ENCODE measurements at places on chromosomes 2 and 18.

DNA sequence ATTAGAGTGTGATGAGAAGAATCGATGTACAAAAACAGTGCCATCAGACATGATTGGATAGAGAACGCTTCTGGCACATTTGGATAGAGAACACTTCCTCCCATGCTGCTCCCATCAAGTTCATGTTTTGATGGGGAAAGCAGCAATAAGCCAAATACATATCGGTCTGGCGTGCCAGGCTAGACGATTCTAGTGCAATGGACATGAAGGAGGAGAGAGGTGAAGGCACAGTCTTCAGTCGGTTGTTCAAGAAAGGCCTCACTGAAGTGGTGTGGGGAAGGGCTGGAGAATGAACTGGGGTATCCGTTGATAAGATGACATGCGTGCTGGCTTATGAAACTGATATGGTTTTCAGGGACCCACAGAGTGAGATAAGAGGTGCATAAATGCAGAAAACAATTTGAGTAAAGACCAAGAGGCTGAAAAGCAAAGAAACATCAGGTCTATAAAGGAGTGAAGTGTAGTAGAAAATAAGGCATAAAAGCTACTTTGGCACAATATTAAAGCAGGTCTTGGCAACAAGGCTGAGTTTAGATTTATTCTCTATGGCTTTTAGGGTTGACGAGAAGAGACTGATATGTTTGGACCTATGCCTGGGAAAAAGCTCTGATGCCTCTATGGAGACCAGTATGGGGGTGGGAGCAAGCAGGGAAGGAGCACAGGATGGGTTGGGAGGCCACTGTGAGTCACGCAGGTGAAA, 117.6 kb upstream of the PIEZO2 start:
- DNase-seq = no peak

DNA sequence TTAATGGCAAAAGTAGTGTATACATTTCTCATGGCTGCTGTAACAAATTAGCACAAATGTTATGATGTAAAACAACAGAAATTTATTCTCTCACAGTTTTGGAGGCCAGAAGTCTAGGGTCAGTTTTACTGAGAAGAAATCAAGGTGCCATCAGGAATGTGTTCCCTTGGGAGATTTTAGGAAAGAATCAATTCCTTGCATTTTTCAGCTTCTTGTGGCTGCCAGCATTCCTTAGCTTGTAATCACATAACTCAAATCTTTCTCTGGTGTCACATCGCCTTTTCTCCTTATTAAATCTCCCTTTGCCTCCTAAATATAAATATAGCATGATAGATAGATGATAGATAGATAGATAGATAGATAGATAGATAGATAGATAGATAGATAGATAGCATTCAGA, 307.0 kb upstream of the REG3G start:
- DNase-seq = no peak

DNA sequence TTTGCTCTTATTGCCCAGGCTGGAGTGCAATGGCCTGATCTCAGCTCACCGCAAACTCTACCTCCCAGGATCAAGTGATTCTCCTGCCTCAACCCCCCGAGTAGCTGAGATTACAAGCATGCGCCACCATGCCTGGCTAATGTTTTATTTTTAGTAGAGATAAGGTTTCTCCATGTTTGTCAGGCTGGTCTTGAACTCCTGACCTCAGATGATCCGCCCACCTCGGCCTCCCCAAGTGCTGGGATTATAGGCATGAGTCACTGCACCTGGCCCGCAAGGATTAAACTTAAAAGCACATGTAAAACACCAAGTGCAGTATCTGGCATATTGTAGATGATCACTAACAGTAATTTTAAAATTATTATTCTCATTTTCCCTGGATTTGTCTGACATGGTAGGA, 72.9 kb downstream of the C1QL2 start:
- no peak for DNase-seq

- no peak for DNase-seq
Observed at GRCh38 chr2:31579996-31580320, 780 bp downstream of the SRD5A2 start.

GRCh38 chr2:95044601-95045000, 19.1 kb downstream of the MAL start:
- no peak for DNase-seq

DNA sequence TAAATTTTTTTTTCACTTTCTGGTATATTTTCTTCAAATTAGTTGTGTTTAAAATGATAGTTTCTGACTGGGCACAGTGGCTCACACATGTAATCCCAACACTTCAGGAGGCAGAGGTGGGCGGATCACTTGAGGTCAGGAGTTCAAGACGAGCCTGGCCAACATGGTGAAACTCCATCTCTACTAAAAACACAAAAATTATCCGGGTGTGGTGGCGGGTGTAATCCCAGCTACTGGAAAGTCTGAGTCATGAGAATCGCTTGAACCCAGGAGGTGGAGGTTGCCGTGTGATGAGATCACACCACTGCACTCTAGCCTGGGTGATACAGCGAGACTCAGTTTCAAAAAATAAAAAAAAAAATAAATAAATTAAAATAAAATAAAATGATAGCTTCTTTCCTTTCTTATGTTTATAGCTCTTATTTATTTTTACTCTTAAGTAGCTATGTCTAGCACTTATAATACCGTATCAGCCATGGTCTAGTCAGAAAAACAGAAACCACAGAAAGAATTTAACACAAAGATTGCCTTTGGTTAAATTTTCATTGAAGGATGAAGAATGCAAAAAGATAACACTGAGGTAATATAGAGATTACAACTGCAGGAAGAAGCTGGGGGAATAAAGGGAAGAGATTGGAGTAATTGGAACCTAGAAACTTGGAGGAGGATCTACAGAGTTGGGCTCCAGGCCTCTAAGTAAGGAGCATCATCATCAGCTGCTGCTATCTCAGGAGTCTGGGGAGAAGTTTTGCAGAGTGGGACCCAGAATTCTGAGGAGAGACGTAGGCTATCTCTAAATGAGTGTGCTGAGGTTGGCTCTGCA, 54.7 kb upstream of the MBOAT2 start:
- no peak for DNase-seq

GRCh38 chr18:3875961-3876360, 426.0 kb downstream of the TGIF1 start:
- no peak for DNase-seq

GRCh38 chr2:14951569-14952285, 319.2 kb downstream of the LRATD1 start:
- DNase-seq = no peak

DNA sequence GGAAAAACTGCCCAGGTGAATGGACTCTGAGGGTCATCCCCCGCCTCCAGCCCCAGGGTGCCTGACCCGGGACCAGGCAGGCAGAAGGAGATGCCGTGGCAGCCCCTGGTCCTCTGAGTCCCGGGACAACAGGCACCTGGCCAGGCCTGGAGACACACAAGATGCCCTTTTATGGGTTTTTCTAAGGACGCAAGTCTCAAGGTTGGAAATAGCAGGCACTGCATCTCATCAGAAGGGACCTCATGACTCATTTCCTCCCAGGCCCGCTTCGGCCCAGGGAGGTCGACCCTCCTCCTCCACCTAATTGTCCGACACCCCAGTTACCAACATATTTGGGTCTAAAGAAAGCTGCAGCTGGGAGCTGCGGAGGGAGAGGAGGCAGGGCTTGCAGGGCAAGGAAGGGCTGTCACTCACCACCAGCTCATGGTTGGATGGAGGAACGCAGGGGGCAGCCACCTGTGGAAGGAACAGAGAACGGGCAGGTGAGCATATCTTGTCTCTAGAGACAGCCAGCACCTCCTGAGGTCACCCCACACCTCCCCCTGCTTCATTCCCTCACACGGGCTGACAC, 82.9 kb downstream of the TNS1 start:
- no peak for DNase-seq

- no peak for DNase-seq
Observed at GRCh38 chr2:170345607-170346006, 167.7 kb downstream of the MYO3B start.

DNA sequence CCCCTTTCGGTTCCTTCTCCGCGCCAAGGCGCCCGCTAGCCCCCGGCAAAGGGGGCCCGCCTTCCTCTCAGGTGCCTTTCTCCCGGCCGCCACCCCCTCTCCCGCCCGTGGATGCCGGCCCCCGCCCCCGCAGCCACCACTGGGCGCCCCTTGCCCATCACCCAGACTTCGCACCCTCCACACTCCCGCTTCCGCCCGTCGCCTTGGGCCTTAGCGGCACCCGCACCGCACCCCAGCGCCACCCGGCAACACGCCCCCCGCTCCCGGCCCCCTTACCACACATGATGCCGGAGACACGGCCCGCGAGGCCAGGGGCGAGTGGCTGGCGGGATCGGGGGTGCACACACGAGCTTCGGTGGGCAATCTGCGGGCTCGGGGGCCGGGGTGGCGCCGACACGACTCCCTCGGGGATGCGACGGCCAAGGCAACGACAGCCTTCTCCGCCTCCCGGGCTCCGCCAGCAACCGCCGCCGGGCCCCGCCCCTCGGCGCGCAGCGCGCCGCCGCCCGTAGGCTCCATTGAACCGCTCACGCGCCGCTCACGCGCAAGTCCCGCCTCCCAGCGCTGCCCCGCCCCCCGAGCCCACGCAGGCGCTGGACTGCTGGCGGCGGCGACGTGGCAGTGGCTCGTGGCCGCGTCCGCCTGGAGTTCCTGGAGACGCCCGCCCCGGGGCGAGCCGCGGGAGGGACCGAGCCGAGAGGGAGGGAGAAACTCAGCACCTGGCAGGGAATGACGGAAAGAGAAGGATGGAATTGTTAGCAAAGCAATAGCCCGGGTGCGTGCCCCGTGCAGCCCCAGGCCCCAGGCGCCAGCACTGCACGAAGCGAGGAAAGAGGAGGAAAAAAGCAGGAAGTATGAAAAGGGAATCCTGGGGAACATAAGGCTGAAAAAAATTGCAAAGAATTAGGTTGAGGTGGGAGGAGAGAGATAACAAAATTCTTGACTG, at the start of gene GFPT1:
Gene GFPT1 (minus strand): TSS at position 439 of the 946 bp plus-strand sequence. CDS start 156 bp downstream, at position 283.
- DNase-seq = peak; percentile 86

DNA sequence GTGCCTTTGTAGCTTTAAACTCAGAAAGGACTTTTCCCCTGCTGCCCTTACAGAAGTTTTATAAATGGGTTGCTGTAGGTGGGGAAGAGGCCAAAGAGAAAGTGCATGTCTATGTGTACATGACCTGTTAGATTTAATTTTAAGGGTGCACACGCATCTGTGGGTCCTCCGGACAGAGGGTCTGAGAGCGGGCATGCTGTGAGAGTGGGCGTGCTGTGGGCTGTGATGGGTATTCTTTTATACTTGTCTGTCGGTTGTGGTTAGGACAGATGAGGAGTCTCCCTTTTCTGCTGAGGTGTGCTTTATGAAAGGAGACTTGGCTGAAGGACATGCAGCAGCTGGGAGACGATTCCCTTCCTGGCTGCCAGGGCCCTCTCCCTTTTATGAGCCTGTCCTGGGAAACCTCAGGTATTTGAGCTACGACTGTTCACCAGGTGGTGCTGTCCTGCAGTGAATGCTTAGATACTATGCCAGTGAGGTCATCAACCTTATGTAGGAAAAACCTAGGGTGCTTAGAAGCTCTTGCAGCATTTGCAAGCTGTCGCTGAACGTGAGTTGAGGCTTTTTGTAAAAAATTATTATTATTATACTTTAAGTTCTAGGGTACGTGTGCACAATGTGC, 67.5 kb downstream of the TANC1 start:
- no peak for DNase-seq

DNA sequence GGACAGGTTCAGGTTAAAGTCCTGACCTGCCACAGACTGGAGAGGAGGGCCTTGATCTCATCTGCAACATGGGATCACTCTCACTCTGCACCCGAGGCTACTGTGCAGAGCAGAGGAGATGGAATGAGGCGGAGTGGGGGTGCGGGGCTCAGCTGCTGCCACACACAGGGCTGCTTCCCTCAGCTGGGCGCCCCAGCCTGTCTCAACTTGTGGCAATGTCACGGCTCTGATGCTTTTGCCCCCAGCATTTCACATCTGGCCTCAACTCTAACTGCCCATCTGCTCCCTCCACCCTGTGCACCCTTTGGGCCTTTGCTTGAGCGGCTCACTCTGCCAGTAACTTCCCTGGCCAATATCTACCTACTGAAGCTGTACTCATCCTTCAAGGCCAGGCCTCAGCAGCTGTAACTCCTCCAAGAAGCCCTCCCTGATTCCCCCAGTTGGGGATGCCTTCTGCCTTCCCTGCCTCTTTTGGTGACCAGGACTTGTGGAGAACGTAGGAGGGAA, 70.3 kb downstream of the POLR1A start:
- no peak for DNase-seq

DNA sequence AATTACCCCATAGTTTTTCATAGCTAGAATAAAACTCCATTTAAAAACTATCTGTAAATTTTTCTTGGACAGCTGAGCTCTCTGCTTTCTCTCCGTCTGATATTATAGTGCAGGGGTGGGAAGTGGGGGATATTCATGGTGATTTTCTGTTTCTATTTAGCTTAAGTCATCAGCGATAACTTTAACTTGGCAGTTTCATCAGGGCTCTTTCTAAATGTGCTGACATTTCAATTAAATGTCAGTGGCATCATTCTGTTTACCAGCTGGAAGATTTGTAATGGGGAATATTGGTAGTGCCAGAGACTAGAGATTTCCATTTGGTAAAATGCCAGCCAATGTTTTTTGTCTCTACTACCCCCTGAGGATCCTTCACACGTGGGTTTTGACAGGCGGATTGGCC, 53.5 kb upstream of the CAPN13 start:
- DNase-seq = no peak

- no peak for DNase-seq
Observed at GRCh38 chr2:233075141-233075965, 15.2 kb downstream of the INPP5D start.
